ENCODE measurements at places on chromosomes 7 and 10.

DNA sequence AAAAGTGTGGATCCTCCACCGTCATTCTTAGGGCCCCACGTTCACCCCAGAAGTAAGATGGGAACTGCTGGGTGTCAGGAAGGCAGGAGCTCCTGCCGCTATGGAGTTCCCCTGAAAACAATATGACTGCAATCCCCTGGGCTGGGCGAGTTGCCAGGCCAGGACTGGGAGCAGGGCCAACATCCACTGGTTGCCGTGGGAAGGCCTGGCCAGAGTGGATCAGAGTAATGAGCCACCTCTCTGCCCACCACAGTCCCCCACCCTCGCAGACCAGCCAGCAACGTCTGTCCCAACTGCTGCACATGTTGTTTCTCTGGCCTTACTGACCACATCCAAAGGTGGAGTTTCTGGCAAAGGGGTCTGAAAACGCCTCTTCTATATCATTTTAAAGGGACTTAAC, 86.6 kb downstream of the STRA8 start:
- DNase-seq = peak; percentile 73

GRCh38 chr7:457814-458510, 61.7 kb downstream of the PDGFA start:
- no peak for DNase-seq

GRCh38 chr10:86169506-86170254, 196.9 kb downstream of the GRID1 start:
- no peak for DNase-seq

DNA sequence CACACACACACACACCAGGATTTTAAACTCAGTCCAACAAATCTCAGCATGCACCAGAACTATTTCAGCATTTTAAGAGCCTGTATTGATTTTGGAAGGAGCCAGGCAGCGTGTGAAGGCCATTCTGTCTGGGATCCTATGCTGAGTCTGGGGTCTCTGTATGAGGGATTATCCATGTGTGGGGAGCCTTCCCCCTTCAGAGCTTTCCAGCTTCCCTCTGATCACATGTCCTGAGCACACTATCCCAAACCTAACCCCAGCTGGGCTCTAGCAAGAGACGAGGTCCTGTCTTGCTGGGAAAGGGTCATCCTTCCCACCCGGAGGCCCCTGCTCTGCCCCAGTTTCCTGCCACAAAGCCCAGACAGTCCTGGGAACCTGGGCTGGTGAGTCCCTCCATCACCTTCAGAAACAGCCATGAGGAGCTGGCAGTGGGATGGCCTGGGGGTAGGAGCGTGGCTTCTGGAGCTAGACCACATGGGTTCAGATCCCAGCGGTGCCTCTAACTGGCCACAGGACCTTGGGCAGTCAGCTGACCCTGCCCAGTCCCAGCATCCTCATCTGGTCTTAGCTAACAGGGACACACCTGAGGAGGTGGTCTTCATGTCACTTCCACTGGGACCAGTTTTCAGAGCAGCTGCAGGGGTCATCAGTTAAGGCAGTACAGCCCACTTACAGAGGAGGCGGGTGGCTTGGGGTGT, 79.6 kb upstream of the RET start:
- no peak for DNase-seq

GRCh38 chr10:69631566-69631965, 1.5 kb downstream of the FAM241B start:
- DNase-seq = no peak

DNA sequence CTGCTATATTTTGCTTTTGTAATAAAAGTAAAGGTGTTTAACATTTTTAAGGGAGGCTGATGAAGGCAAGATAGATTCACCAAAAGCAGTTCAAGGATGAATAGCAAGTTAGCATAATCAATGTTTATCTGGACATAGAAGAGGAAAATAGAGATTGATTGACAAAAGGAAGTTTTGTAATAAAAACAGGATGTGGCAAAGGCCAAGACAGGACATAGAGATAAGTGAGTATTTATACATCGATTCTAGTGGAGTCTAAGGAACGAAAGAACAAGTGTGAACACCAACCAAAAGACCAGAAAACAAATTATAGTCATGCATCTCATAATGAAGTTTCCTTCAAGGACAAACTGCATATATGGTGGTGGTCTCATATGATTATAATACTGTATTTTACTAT, 123.8 kb downstream of the CCDC71L start:
- DNase-seq = no peak

DNA sequence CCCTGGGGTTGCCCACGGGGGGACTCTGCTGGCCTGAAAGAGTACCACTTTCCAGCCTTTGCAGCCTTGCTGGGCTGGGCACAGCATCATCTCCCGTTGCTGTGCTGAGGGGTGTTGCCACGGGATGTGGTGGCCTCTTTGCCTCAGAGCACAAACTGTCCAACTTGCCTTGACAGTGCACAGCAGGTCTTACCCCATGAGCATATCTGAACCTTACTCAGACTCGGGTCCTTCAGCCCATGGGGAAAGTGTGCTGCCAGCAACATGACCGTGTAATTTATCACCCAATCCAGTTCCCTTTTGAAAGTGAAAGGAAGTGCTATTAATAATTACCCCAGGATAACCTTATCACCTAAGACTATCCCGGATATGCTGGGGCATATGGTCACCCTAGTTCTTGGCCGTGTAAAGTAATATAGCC, 46.8 kb downstream of the TBXAS1 start:
- peak; percentile 41 for DNase-seq

- peak; percentile 28 for DNase-seq
Measured at GRCh38 chr7:100430493-100431285, 1.1 kb downstream of the MEPCE start.

GRCh38 chr7:137169282-137169698, 174.2 kb downstream of the PTN start:
- DNase-seq = peak; percentile 87

GRCh38 chr10:79084012-79084971, 15.5 kb downstream of the ZMIZ1 start:
- peak; percentile 94 for DNase-seq

- DNase-seq = no peak
Measured at GRCh38 chr10:19658131-19658530, 158.1 kb upstream of the PLXDC2 start.

DNA sequence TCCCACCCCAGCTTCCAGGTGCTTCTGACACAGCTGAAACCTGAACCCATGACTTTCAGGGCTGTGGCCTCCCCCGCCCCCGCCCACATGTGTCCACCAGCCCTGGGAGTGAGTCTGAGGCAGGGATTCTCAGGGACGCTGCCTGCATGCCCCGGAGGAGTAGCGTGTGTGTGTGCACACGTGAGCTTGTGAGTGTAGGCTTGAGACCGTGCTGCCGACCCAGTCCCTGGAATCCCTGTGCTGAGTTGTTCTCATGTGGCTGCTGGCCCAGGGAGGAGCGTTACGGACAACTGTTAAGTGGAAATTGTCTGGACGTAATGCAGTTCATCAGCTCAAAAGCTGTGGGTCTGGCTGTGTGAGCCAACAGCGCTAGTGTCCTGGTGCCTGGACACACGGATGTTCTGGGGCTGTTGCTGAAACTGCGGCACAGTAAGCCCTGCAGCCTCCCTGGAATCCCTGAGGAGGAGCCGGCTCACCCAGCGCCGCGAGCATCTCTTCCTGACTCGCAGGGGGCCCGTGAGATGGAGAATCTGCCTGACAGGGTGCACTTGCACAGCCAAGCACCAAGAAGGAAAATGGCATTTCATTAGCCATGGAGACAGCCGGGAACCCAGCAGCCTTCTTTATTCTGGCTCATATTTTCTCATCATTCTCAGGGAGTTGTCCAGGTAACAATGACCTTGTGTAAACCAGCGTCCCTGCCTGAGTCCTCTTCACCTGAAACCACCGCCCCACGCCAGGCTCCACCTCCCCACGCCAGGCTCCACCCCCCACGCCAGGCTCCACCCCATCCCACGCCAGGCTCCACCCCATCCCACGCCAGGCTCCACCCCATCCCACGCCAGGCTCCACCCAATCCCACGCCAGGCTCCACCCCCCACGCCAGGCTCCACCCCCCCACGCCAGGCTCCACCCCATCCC, 603.9 kb downstream of the PTPRN2 start:
- no peak for DNase-seq

DNA sequence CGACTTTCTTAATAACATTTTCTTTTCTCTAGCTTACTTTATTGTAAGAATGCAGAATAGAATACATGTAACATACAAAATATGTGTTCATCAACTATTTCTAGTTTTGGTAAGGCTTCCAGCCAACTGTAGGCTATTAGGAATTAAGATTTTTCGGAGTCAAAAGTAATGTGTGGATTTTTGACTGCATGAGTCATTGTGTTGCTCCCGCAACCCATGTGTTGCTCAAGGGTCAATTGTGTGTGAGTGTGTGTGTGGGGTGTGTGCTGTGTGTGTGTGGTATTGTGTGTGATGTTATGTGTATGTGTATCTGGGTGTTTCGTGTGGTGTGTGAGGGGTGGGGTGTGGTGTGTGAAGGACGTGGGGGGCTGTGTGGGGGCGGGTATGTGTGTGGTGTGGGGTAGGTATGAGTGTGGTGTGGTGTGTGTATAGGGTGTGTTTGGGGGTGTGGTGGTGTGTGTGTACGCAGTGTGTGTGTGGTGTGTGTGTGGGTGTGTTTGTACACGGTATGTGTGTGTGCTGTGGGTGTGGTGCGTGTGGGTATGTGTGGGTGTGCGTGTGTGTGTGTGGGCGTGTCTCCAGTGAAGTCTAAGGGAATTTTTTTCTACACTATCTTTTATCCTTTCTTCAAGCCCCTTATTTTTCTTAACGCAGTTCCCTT, 60.5 kb downstream of the RSU1 start:
- peak; percentile 41 for DNase-seq

DNA sequence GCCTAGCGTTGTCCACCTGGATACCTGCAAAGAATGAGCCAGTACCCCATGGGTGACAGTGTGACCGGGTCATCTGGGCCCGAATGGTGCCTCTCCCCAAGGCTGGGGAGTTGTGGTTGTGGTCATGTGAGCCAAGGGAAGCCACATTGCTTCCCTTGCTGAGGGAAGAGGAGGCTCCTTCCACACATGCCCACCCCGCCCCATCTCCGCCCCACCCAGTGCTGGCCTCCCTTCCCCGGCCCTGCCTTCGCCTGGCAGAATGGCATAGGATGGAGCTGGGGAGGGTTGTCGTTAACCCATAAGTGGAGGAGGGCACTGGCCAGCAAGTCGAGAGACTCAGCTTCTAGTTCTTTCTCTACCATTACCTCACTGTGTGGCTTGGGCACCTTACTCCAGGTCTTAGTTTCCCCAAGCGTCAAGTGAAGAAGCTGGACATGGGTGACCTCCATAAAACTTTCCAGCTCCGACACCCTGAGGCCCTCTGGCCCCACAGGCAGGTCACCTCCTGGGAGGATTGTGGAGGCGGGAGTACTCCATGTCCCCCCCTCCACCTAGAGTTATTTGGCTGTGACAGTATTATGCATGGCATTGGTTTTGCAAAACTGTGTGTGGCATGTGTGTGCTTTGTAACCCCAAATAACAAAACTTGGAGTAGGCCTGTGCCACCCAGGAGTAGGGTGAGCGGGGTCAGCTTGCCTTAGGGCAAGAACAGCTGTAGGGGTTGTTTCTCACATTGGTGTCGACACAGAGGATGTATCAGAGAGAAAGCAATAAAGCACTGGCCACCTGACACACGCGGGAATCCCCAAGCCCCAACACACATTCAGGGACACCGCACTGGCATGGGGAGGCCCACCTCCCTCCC, 90.5 kb upstream of the MACROH2A2 start:
- DNase-seq = no peak
